CD4-positive, alpha-beta T cell (primary cell): ENCODE measurements at places on chromosomes 5 and 9.
A peak's percentile ranks its signal among the peaks of the same experiment; 100 is the strongest.

- peak; percentile 50 for DNase-seq
These were observed 41.9 kb upstream of the IPPK start for GRCh38 chr9:92711844-92712243.

- no peak for DNase-seq
These were observed 88.5 kb downstream of the NDFIP1 start for GRCh38 chr5:142197098-142197497.

GRCh38 chr5:73615085-73615484 lies 10.9 kb upstream of the ARHGEF28 start:
- DNase-seq: no peak

- DNase-seq: no peak
These were observed 139.5 kb downstream of the SAXO1 start for GRCh38 chr9:18893491-18893890.

DNA sequence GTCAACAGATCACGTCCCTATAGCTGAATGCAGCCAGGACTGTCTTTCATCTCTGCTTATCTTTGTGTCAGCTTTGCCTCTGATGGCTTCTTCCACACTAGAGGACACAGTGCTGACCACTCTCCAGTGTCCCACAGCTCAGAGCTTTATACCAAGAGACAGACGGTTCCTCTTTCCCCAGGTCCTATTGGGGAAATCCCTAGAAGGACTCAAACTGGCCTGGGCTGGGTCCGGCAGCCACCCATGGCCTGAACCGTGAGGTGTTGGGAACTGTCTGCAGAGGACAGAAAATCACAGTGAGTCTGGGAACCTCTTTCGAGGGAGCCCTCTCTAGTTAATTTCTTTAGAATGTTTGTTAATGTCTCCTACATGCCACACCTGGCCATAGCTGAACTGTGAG lies 68.3 kb upstream of the SHB start:
- DNase-seq: no peak

DNA sequence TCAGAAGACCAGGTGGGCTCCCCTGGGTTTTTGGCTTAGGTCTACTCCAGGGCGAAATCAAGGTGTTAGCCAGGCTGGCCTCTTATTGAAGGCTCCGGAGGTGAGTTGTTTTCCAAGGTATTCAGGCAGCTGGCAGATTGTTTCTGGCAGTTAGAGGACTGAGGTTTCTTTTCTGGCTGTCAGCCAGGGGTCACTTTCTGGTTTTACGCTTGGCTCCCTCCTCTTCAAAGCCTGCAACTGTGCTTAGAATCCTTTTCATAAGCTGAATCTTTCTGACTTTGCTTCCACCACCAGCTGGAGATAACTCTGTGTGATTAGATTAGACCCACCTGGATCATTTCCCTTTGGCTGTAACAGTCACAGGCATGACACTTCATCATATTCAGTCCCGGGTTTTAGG lies 24.6 kb downstream of the RFK start:
- DNase-seq: no peak

DNA sequence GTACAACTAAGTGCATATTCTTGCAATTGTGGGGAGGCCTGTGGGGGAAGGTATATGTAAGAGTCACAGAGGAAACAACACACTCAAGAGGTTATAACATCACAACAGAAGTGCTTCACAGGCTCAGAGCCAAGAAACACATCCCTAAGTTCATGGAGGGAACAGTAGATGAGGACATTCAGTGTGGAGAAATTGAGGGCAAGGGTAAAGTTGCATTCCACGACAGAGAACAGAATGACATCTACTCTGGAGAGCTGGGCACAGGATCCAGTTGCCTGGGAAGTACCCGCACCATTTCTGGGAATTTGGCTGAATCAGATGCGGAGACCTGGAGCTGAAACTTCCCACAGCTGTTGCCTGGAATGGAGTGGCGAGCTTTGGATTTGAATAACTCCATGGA lies 197.2 kb downstream of the NXNL2 start:
- DNase-seq: no peak

GRCh38 chr9:92493749-92494387 lies 11.6 kb upstream of the ASPN start:
- no peak for DNase-seq

- DNase-seq: no peak
These were observed 8.2 kb upstream of the CD180 start for GRCh38 chr5:67204821-67205220.

DNA sequence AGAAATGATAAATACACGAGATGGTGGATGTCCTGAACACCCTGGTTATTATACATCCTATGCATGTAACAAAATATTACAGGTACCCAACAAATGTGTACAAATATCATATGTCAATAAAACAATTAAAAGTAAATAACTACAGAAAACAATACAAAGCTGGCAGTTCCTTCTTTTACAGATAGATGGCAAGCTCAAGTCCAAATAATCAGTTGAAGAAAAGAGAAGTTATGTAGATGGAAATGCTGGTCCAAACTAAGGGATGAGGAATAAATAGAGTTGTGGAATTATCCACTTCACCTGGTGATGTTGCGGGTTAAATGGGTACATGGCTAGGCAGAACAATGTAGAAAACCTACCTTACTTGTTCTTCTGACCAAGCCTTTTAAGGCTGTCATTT lies 79.4 kb downstream of the PALM2AKAP2 start:
- no peak for DNase-seq

- DNase-seq: no peak
These were observed 43.3 kb downstream of the ANKRD33B start for GRCh38 chr5:10607023-10607665.

GRCh38 chr9:86965636-86966395 lies 18.5 kb upstream of the GAS1 start:
- DNase-seq: no peak

GRCh38 chr9:35593581-35593980 lies 11.5 kb upstream of the TESK1 start:
- no peak for DNase-seq

GRCh38 chr9:115633104-115633503 lies 515.1 kb upstream of the TNC start:
- no peak for DNase-seq

GRCh38 chr5:111749303-111750026 lies 7.5 kb downstream of the NREP start:
- no peak for DNase-seq

DNA sequence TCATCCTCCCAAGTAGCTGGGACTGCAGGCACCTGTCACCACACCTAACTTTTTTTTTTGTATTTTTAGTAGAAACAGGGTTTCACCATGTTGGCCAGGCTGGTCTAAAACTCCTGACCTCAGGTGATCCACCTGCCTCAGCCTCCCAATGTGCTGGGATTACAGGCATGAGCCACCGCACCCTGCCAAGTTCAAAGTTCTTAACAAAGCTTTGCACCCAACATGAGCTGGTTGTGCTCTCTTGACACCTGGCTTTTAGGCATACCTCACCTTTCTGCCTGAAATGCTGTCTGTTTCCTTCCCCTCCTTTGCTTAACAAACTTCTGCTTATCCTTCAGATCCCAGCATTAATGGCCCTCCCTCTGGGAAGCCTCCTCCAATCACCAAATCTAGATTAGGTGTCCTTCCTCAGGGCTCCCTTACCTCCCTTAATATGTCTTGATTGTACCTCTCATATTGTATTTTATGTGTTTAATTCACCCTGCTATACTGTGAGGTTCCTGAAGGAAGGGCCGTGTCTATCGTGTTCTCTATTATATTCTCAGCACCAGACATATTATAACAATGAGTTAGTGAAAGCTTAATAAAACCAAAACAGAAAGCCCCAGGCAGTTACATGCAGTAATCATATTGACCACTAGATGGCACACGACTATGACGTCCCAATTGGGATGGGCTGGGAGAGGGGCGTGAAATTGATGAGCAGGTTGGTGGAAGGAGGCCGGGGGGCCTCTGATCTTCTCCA lies 62.9 kb upstream of the PPARGC1B start:
- no peak for DNase-seq

DNA sequence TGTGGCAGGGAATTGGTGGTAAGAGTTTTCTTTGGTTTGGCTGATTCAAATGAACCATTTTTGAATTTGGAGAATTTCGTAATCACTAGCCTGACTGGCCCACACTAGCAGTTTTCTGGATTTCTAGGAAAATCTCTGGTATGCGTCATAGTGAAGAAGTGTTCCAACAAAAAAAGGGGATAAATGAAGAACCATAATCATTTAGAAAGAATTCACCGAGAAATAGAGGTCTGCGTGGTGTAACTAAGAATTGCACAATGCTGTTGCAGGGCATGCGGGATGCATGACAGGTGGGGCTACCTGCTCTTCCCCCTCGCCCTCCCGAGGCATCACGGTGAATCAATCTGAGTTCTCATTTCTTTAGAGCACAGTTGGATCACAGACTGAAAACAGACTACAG lies 232.3 kb upstream of the PAPPA start:
- no peak for DNase-seq

GRCh38 chr5:164358531-164359259 lies 853.3 kb downstream of the MAT2B start:
- DNase-seq: no peak

GRCh38 chr5:4924577-4924976 lies 215.6 kb upstream of the ADAMTS16 start:
- no peak for DNase-seq

DNA sequence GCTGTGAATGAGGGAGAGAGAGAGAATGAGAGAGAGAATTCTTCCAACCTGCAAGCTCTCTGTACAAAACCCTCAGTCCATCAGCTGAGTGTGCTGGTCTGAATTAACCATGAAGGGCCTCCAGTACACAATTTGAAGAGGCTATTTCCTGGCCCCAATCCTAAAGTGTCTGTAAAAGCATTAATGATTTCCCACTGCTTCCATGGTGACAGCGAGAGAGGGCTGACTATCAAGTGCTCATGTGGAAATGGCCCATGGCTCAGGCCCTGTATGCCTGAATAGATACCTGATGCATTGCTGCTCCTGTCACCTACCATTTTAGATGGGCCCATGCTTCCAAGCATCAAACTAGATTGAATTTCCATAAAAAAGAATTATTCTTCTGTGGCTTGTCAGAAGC lies 592.4 kb downstream of the KIF4B start:
- DNase-seq: no peak

DNA sequence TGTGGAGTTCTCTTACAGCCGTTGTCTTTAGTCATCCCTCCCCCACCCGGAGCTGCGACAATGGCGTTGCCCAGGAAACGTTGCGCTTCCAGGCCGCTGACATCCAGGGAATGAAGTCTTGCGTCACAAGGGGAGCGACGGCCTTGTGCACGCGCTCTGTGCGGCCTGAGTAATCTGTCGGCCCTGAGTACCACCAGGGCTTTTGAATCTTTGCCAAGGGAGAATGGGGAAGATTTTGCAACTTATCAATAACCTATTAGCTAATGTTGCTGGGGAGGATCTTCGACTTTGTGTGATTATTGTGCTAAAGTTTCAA lies at the start of gene SOX30:
Gene SOX30, minus strand, starts transcription at position 62 of the 316 bp plus-strand sequence. CDS start 360 bp downstream, outside the sequence.
- DNase-seq: no peak
